ENCODE measurements at places on chromosomes 13 and 19.

DNA sequence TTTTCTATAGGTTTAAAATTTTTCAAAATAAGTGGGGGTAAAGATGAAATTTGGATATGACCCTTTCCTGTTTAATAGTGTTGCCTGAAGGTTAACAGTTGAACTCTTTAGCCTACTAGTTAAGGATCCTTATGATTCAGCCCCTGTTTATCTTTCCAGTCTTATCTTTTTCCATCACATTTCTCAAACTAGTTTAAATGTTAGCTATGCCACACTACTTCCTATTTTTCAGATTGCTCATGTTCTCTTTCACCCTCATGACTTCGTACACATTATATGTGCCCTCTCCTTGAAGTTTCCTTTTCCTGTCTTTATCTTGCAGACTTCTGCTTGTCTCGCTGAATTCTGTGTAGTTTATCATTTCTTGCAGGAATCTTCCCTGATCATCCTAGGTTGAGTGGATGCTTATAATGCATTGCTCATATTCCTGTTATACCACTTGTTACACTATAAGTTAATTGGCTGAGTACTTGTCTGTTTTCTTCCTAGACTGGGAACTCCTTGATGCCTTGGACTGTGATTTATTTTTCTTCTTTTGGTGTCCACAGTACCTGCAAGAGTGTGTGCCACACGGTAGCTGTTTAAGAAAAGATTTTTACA is 86.7 kb downstream of the FNDC3A start:
- DNase-seq: no peak

DNA sequence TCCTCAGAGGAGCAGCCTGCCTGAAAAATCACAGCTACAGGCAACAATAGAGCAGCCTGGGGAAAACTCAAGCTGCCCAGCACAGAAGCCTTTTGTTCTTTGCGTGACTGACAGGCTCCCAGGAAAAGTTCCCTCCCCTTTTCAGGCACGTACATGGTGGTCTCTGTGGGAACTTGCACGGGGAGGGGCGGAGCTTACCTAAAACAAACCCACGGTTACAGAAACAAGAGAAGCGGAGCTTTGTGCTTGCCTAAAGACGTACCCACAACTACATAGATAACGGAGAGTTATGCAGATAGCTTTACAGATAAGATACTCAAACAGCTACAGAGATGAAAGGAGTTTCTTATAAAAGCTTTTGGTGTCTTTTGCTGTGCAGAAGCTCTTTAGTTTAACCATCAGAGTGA is 11.4 kb downstream of the ETFB start:
- DNase-seq: no peak

DNA sequence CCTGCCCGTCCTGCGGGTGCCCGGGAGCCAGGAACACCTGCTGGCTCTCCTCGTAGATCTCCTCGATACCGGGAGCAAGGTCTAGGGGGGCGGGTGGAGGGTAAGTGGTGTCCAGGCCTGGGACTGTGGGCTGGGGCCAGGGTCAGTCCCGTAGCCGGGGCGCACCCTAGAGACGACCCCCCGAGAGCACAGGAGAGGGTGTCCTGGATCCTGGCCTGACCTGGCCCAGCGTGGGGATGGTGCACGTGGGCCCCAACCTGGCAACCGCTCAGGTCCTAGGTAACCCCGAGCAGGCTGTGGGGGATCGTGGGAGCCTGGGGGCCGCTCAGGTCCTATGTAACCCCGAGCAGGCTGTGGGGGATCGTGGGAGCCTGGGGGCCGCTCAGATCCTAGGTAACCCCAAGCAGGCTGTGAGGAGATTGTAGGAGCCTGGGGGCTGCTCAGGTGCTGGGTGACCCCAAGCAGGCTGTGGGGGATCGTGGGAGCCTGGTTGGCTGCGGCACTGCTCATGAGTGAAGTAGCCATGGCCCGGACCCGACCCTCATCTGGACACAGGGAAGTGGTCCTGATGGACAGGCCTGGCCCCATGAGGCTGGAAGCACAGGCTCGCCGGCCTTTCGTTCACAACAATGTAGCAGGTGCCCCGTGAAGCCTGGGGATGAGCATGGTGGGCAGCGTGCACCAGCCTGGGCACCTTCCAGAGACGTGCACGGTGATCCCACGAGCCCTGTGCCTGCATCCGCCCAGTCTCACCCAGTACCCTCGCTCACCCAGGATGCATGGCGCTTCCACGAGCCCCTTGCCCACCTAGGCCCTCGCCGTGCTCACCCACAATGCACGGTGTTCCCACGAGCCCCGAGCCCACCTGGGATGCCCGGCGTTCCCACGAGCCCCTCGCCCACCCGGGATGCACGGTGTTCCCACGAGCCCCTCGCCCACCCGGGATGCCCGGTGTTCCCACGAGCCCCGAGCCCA is 6.2 kb downstream of the GPX4 start:
- DNase-seq: no peak

DNA sequence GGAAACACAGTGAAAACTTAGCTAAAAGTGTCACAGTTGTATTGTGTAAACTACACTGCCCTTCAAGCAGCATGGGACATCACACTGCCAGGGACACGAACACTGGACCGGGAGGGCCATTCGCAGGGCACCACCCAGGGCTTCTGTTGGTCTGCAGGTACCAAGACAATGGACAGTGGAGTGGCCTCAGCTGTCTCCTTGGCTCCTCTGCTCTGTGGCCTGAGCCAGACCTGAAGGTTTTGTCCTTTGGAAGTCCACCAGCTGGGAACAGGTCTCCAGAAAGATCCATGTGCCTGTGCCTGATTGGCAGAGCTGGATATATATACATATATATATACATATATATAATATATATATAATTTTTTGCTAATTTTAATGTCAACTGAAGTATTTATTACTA is 149.8 kb downstream of the ZNF536 start:
- no peak for DNase-seq

- DNase-seq: no peak
These were observed 545.3 kb downstream of the RFC3 start for GRCh38 chr13:34363266-34363665.

- no peak for DNase-seq
These were observed 15.3 kb downstream of the TNFSF14 start for GRCh38 chr19:6654347-6655310.

GRCh38 chr19:58117841-58118575 is 20.0 kb upstream of the ZSCAN18 start:
- DNase-seq: no peak
